Neural crest cell (in vitro differentiated cells): ENCODE measurements at places on chromosomes 13 and 19.

GRCh38 chr19:5182751-5183150 lies 157.9 kb downstream of the PTPRS start:
- DNase-seq, result no peak

DNA sequence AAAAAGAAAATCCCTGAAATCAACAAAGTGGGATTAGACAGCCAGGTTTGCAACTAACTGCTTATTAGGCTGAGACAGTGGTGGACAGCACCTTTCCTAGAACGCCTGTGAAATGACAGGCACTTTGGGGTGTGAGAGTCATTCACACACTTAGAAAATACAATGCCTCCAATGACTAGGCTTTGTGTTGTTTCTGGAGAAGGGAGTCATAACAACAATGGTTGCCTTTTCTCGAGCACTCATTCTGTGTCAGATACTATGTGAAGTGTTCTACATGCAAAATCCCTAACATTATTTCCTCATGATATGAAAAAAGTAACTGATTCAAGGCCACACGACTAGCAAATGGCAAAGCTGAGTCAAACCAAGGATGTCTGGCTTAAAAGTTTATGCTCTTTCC lies 41.2 kb downstream of the SACS start:
- no peak for DNase-seq

GRCh38 chr19:8702350-8702749 lies 3.8 kb upstream of the ACTL9 start:
- DNase-seq, result no peak

DNA sequence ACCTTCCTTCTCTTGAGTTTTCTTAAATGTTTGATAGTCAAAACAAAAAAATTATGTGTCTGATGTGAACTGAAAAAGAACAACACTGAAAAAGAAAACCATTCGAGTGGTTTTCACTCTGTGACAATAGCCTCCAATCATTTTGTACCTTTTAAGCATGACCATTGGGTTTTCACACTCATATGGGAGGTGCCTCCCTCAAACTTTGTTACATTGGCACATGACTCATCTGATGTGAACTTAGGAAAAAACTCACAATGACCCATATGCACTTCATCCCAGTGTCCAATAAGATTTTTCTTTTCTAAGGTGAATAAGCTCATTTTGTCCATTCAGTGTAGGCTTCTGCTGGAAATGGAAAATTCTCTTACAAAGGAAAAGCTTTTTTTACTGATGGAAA lies 66.6 kb upstream of the XPO4 start:
- DNase-seq, result no peak

DNA sequence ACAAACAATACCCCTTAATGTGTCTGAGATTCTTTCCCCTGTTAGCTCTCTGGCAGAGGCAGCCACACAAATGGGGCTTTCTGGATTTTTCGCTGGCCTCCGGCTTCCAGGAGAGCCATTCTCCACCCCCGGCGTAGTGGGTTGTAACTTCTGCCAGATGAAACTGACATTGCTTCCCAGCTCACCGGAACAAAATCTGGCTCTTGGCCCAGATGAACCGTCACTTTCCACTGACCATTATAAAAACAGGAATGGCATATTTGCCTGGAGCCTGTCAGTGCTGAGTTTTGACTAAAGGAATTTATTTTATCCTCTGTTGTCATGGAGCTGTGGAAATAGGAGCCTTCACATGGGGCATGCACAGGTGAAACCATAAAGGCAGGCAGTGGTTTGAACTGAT lies 120.6 kb upstream of the GPR12 start:
- DNase-seq, result no peak

DNA sequence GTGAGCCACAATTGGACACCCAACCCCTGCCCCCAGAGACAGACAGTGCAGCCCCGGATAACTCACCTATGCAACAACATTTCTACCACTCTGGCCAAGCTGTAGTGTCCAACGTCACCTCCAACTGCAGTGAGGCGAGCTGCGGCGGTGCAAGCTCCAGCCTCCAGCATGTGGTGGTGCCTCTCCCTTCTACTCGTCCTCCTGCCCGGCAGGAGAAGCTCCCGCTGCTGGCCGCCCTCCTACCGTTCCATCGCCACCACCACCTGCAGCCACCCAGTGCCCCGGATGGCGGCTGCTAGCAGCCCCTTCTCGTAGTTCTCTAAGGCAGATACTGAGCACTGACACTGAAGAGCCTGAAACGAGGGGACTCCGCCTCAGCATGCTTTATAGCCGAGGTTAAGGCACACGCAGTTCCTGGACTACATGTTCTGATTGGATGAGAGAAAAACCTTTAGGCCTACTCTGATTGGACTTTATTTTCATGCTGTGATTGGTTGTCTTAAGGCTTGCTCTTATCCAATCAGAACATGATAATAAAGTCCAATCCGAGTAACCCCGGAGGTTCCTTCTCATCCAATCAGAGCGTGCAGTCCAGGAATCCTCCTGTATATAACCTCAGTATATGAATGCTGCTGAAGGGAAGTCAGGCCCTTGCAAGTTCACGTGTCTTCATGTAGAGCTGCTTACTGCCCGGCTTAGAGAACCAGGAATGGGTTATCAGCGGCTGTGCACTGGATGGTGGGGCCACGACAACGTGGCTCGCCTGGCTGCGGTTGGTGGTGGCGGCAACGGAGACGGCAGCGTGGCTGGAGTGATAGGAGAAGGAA lies 63.5 kb downstream of the TUBA3C start:
- DNase-seq, result no peak

DNA sequence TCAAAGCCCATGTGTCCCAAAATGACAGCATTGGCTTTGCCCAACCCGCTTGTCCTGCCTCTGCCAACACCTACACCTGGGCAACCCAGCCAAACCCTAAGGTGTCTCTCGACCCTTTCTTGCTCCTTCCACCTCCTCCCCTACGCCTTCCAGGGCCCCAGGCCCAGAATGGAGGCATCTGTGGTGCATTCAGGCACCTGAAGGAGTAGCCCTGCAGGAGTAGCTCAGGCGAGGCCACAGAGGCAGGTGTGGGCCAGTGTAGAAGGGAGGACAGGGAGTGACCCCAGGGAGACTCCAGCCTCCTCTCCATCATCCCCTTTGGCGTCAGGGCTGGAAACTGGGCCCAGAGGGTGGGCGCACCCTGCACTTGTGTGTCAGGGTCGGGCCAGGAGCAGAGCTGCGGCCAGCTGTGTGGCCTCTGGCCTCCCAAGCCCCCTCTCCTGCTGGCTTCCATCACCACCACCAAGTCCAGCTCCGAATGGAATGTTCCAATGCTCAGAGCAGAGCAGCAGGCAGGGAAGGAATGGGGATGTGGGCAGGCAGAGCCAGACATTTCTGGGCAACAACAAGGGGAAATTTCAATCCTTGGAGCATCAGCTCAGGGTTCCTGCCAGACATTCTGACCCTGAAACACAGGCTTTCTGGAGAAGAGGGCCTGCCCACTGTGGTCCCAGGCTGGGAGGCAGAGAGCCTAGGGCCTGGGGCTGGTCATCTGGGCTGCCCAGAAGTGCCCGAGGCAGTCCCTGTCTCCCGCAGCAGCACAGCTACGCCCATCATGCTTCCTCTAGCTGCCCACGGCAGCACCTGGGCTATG lies 16.4 kb downstream of the PLEKHF1 start:
- DNase-seq, result no peak

GRCh38 chr19:37007587-37008220 lies 70.5 kb upstream of the ZNF420 start:
- DNase-seq, result no peak

DNA sequence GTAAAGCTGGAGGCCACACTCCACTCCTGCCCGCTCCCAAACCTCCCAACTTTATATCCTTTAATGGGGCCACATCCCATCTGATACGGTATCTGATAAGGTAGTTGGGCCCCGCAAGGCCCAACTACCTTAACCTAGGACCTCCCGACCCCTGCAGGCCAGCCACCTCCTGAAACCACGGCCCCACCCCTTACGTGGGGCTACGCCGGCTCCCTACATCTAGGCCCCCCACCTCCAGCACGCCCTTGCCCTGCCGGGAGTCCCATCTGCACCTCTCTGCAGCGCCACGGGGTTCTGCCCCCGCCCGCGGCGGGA lies 2.2 kb downstream of the IGFLR1 start:
- no peak for DNase-seq

GRCh38 chr13:37640499-37640898 lies 41.9 kb upstream of the POSTN start:
- no peak for DNase-seq

GRCh38 chr19:40599902-40600569 lies 1.1 kb upstream of the LTBP4 start:
- DNase-seq, result no peak

DNA sequence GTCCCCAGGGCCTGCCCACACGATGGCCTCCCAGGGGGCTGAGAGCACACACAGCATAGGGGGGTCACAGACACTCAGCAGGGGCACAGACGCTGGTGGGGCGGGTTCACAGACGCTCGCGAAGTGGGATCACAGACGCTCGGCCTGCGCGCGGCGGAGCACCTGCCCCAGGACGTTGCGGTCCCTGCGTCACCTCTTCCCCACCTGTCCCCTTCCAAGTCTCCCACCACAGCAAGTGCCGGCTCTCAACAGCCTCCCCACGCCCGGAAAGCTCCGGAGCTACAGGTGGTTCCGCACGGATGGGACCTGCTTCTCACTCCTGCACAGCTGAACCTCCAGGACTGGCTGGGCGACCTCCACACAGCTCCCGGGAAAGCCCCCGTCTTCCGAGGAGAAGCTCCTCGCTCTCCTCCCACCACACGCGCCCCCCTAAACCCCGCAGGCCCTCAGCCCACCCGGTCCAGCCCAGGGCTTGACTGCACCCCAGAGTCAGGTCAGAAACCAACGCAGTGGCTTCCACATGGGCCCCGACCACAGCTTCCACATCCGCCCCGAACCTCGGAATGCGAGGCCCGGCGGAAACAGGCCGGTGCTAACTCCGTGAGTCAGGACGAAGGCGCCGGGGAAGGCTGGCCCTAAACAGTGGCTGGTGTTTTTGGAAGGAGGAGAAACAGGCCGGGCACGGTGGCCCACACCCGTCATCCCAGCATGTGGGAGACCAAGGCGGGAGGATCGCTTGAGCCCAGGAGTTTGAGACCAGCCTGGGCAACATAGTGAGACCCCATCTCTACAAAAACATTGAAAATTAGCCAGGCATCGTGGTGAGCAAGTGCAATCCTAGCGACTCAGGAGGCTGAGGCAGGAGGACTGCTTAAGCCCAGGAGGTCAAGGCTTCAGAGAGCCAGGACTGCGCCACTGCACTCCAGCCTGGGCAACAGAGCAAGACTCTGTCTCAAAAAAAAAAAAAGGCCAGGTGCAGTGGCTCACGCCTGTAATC lies 16.5 kb downstream of the BTBD2 start:
- no peak for DNase-seq

DNA sequence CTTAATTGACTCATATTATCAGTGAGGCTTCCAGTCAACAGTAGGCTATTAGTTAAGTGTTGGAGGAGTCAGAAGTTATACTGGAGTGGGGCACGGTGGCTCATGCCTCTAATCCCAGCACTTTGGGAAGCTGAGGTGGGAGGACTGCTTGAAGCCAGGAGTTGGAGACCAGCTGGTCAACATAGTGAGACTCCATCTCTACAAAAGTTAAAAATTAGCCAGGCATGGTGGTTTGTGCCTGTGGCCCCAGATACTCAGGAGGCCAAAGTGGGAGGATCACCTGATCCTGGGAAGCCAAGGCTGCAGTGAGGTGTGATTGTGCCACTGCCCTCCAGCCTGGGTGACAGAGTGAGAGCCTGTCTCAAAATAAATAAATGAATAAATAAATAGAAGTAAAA lies 53.2 kb downstream of the COMP start:
- no peak for DNase-seq

GRCh38 chr13:45889590-45890243 lies 38.2 kb upstream of the SIAH3 start:
- DNase-seq, result no peak

GRCh38 chr19:30799865-30800755 lies 427.9 kb downstream of the ZNF536 start:
- DNase-seq, result peak; percentile 59

GRCh38 chr13:108859197-108860012 lies 230.0 kb downstream of the MYO16 start:
- no peak for DNase-seq

- no peak for DNase-seq
Measured at GRCh38 chr13:97653443-97654140, 219.6 kb downstream of the RAP2A start.

DNA sequence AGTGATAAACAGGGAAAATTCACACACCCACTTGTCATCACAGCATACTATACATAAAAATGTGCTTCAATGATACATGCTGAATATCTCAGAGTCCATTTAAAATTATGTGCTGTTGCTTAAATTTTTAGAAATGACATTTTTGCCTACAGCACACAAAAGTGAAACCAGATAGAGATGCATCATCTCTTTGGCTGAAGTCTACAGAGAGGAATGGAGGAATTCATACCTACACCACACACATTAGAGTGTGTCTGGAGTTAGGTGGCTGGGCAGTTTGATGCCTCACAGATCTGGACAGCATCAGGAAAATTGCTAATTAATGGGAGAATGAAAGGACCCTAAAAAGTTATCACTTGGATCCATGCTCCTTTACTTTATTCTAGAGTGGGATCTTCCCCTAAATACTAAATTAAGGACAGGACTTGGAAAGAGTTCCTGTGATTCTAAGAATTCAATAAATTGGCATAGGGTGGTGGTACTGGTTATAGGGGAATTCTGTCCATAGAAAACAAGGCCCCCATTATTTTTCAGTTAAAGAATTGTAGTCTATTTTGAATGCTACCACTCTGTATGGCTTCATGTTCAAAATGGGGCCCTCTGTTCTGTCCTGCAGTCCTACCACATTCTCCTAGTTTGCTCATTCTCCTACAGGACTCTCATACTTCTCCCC lies 41.3 kb downstream of the RCBTB2 start:
- DNase-seq, result no peak

GRCh38 chr19:46945694-46946489 lies 73.7 kb upstream of the NPAS1 start:
- no peak for DNase-seq

DNA sequence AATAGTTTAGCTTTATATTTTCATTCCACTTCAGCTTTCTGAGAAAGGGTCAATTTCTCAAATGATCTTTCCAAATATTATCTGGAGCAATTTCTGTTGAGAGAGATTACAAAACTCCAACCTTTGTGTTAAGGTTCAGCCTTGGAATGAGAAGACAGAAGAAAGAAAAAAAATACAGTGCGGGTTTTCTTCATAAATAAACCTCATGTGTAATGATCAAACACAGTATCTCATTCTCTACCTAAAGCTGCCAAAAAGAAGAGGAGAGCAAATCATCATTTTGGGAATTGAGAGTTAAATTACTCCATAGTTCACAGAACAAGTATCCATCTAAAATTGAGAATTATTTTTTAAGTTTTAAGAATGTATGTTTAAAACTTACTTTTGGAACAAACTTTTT lies 420.5 kb downstream of the KLF5 start:
- DNase-seq, result no peak

DNA sequence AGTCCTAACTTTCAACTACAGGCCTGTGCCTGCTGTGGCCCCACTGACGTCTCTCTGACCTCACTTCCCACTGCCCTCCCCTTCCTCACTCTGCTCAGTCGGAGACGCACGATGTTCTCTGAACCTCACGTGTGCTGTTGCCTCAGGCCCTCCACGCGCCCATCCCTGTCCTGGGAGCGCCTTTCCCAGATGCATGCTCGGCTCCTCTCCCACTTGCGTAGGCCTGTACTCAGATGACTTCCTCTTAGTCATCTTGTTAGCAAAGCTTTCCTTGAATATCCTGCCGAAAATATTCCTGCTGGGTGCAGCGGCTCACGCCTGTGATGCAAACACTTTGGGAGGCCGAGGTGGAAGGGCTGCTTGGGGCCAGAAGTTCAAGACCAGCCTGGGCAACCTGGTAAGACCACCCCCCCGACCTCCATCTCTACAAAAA lies 9.3 kb upstream of the SYT5 start:
- no peak for DNase-seq
